ENCODE measurements at places on chromosomes 3 and 15.

GRCh38 chr3:124591699-124592098, 138.6 kb upstream of the UMPS start:
- no peak for DNase-seq

DNA sequence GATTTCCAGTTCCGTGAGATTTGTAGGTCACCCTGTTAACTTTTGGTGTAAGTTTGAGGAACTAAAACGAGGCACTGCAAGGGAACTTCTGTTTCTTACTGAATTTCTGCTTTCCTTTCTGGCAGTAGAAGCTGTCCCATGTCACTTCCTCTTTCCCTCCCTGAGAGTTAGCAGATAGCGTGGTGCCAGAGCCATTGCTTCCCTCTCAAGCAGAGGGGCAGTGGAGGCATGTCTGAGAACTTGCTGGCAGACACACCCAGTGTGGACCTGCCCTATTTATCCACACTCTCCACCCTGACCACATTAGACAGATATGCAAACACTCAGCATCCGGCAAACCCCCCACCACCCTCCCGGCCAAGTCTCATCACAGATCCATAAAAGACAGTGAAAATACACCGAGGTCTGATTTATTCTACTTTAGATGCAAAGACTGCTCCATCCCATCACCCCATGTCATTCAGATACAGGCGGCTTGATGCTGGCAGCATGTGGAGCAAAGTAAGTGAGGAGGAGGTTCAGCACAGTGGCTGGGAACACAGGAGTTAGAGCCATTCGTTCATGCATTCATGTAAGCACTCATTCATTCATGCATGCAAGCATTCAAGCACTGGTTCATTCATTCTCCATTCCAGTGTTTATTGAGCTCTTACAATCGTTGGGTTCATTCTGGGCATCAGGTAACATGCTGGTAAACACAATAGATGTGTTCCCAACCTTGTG, 324.7 kb downstream of the SHQ1 start:
- DNase-seq = no peak

- no peak for DNase-seq
Measured at GRCh38 chr3:190582667-190583066, 68.8 kb downstream of the IL1RAP start.

GRCh38 chr3:143348486-143349327, 229.1 kb downstream of the CHST2 start:
- no peak for DNase-seq

GRCh38 chr15:87477737-87478686, 778.5 kb downstream of the NTRK3 start:
- peak; percentile 27 for DNase-seq

GRCh38 chr3:21256932-21257331, 494.1 kb downstream of the ZNF385D start:
- DNase-seq = no peak

GRCh38 chr15:69271217-69271616, 27.5 kb upstream of the PAQR5 start:
- no peak for DNase-seq

DNA sequence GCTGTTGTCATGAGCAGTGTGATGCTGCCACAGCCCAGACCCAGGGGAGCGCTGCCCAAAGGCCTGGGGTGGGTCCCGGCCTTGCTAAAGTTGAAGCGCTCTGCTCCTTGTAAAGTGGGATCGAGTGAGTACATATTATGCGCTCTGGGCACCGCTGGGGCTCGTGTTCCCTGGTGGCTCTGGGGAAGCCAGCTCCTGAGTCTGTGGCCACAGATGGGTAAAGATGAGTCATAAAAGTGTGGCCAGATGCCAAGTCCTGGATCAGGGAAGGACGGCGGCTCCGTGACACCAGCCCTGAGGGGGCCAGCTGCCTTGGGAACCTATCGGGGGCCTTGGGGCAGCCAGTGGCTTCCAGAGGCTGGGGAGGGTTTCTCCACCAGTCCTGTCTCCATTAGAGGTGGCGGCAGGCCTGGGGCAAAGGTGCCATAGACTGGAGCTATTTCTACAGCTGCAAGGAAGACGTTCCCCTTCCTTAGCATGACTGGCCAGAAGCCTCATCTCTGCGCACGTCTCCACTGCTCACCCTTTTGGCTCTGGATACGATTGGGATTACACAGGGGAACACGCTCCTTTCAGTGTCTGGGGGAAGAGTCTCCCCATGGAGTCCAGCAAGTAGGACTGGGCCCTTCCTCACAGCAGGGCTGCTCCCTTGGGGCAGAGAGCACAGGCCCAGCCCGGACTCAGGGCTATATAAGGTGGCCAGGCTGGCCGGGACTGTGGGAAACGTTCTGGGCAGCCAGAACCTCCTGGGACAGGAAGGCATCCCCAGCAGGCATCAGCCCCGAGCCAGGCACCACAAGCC, 1.2 kb upstream of the ITIH4 start:
- DNase-seq = no peak

DNA sequence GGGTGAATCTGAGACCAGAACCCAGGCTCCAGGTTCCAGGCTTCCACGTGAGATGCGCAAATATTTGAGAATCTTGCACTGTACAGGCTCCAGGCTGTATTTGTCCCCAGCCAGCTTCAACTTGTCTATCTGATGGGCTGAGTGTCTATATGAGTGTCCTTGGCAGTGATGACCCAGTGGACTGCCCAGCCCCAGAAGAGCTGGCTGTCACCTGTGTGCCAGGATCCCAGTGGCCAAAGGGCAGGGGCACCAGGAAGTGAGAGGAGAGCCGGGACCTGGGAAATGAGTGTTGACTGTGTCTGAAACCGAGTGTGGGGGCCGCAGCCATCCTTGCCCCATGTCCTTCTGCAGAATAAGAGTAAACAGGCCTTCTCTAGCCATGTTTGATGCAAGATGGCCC, 10.4 kb downstream of the FAH start:
- DNase-seq = no peak

DNA sequence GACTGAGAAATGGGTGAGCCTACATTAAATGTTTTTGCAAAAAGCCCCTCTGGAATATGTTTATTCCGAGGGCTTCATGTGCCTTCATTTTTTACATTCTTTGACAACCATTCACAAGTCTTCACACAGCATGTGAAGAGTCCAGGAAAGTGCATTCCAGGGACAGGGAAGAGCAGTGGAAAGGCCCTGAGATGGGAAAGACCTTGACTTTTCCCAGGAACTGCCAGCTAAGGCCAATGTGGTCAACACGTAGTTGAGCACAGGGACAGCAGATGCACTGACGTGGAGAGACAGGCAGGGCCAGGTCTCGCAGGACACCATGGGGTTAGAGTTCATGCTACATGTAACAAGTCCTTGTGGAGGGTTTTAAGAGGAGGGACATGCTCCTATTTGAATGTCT, 21.7 kb downstream of the SSR3 start:
- DNase-seq = no peak

DNA sequence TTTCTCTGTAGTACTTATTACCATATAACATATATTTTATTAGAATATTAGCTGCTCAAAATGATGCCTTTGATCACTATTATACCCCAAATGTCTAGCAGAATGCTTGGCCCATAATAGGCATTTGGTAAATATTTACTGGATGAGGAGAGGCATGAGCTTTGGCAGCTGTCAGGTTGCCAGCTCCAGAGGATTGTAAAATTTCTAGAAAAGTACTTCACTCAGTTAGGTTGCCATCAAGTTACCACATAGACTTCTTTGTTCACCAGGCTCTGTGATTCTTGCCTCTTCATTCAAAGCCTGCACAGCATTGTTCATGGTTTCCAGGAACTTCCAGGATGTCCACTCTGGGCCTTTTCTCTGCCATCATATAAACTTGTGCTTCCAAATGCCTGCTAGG, 582.8 kb downstream of the PDCD6IP start:
- no peak for DNase-seq

- DNase-seq = no peak
Measured at GRCh38 chr15:64443747-64444621, 16.4 kb upstream of the ZNF609 start.

GRCh38 chr15:48796930-48797329, 13.9 kb downstream of the CEP152 start:
- DNase-seq = no peak

DNA sequence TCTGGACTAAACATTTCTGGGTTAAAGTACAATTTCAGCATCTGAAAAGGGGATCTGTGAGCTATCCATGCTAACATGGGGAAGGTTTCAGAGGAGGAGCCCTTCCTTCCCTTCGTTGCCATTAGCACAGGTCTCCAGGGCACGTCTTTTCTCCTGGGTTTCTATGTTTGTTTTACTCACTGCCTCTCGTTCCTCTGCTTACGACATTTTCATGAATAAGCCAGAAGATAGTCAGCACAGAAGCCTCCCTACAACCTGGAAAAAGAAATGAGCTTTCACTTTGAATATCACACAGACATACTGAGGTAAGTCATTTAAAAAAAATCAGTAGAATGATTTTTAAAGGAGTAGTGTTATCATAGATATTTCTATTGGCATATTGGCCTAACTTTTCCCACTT, 117.2 kb upstream of the KCNMB2 start:
- DNase-seq = no peak

DNA sequence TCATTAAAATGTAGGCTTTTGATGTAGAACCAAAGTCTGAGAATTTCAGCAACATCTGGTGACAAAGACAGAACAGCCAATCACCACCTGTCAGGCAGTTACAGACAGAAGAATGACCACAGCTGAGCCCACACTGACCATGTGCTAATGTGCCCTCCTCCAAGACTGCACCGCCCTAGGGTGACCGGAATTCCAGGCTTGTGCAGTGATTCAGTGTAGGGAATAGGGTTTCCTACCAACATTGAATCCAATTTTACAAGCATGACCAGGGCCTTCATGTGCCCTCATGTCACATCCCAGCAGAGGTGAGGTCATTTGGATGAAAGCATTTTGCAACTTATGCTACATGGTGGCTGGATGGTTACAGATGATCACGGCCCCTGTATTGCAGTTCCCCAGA, 412.5 kb downstream of the SOX2 start:
- no peak for DNase-seq

DNA sequence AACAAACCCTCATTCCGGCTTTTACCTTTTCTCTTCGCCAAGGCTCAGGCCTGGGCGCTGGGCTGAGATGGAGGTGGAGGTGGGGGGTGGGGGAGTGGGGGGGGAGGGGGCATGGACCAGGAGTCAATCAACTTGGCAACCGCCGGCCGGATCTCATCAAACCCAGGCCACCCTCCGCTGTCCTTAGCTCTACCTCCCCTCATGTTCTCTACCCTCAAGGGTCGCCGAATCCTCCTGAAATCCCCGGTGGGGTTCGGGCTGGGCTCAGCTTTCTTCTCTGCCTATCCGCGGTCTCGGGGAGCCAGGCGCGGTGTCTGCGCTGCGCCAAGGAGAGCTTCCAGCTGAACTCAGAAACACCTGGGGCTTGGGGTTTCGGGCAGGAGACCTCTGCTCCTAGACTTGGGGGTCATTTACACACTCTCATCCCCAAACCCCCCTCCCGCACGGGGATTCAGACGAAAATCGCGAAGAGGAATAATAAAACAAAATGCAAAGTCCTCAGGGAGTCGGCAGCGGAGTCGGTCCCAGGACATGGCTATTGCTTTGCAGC, 2.5 kb downstream of the ONECUT1 start:
- DNase-seq = no peak

DNA sequence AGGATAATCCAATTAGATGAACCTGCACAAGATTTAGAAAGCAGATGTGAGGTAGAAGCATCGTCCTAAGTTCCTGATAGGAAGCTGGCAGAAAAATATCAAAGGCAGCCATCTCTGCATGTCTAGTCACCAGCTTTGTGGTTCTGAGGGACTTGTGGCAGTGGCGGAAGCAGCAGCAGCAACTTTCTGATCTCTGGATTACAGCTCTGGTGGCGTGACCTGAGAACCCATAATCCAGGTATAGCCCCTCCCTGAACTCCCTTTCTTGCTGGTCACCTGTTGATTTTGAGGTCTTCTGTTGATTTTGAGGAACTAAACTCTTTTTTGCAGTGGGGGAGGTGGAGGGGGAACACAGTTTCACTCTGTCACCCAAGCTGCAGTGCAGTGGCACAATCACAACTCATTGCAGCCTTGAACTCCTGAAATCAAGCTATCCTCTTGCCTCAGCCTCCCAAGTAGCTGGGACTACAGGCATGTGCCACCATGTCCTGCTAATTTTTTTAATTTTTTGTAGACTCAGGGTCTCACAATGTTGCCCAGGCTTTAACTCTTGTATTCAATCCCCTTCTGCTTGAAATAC, 7.9 kb downstream of the FSIP1 start:
- no peak for DNase-seq

DNA sequence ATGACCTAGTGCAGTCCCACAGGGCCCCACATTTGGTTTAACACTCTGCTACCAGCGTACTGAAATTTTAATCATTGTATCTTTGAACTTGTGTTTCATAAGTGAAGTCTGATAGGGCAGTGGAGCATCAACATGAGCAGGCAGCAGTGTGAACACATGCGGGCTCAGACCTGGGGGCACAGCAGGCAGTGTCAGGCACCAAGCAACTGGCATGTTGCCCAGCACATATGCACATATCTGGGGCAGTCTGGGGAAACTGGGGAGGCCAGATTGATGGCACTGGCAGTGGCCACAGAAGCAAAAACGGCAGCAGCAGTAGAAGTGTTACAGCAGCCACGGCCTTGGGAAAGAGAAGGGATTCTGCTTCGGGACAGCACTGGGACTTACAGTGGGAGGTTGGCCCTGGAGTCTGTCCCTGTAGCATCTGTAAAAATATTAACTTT, 353.9 kb upstream of the KCNMB2 start:
- no peak for DNase-seq

- DNase-seq = no peak
Measured at GRCh38 chr3:82202269-82202668, 440.8 kb upstream of the GBE1 start.

- DNase-seq = no peak
Measured at GRCh38 chr3:10268116-10268515, 19.9 kb downstream of the TATDN2 start.

- no peak for DNase-seq
Measured at GRCh38 chr3:53885239-53885638, 3.3 kb upstream of the ACTR8 start.

GRCh38 chr3:79385211-79385610, 382.6 kb downstream of the ROBO1 start:
- no peak for DNase-seq

DNA sequence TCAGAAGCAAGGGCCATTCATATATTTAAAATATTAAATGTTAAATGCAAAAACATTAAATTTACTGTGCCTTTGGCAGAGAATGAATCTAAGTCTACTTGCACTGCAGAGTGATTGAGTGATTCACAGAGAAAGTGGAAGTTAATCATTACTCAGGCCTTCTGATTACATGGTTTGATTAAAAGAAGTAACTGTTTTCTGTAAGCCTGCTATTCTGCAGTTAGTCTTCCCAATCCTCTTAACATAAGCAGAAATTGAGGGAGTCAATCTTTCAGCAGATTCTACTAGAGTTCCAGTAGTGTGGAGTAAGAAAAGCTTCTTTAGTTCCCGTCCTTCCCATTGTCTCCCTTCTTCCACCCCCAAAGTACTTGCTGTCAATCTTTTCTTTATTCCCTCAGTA, 1.5 kb downstream of the NLGN1 start:
- no peak for DNase-seq

DNA sequence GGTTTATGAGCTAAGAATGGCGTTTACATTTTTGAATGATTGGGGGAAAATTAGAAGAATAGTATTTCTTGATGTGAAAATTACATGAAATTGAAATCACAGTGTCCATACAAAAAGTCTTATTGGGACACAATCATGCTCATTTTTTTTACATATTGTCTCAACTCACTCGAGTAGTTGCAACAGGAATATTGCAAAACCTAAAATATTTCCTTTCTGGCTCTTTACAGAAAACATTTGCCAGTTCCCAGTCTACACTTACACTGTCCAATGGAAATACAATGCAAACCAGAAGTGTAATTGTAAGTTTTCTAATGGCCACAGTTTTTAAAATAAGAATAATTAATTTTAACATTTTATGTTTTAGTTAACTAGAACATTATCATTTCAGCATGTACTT, 137.8 kb downstream of the SAMMSON start:
- no peak for DNase-seq

Measured in posterior cingulate gyrus (tissue), 11 donors.